Glutamatergic neuron (in vitro differentiated cells): ENCODE measurements at places on chromosomes 16 and 17. TPM values are rescaled to one million over a fixed set of nuclear protein-coding genes. Genes with fewer than 3 reads are reported as not detected.

GRCh38 chr17:10067446-10068143 is 130.8 kb downstream of the GAS7 start:
- no peak overlapping the region for H3K27ac ChIP-seq
- H3K36me3 ChIP-seq, result peaks cover 9% of the 10 kb centered on the region
- no peak for DNase-seq

DNA sequence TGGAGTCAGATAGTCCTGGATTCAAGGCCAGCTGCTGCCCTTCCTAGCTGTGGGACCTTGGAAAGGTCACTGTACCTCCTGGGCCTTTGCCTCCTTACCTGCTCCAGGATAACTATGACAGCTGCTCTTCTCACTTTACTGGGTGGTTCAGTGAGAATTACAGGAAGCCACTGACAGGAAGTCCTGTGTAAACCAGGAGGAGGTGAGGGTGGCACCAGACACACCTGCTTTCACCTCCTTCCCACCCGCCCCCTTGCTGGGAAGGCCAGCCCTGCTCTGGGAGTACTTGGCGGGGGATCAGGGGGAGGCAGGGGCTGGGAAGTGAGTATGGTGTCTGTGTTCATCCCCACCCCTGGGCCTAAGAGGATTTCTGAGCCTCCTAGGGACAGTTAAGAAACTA is 42.6 kb downstream of the CPNE2 start:
- H3K4me1 ChIP-seq, result no peaks in the 10 kb centered on the region
- H3K27ac ChIP-seq, result no peak overlapping the region
- no peak overlapping the region for H3K4me3 ChIP-seq
- no peak for DNase-seq
- no peaks in the 10 kb centered on the region for H3K36me3 ChIP-seq
- peaks cover 5% of the 10 kb centered on the region for H3K27me3 ChIP-seq

DNA sequence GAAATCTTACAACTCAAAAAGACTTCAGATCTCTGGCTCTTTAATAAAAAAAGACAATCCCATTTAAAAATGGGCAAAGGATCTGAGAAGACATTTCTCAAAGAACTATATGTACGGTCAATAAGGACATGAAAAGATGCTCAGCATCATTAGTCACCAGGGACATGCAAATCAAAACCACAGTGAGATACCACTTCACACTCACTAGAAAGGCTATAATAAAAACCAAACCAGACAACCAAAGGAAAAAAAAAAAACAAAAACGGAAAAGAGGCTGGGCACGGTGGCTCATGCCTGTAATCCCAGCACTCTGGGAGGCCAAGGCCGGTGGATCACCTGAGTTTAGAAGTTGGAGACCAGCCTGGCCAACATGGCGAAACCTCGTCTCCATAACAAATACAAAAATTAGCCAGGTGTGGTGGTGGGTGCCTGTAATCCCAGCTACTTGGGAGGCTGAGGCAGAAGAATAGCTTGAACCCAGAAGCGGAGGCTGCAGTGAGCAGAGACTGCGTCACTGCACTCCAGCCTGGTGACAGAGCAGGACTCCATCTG is 1.7 kb upstream of the NPIPB7 start:
- H3K4me1 ChIP-seq, result no peaks in the 10 kb centered on the region
- no peaks in the 10 kb centered on the region for H3K36me3 ChIP-seq
- DNase-seq, result no peak
- H3K4me3 ChIP-seq, result no peak overlapping the region
- H3K27me3 ChIP-seq, result no peaks in the 10 kb centered on the region

- H3K27me3 ChIP-seq, result peaks cover 21% of the 10 kb centered on the region
- H3K27ac ChIP-seq, result no peak overlapping the region
- H3K4me3 ChIP-seq, result peak overlapping the region; percentile 90
- peak; percentile 90 for DNase-seq
- H3K4me1 ChIP-seq, result peaks cover 36% of the 10 kb centered on the region
These were observed 428 bp upstream of the SALL1 start for GRCh38 chr16:51151435-51151960.

GRCh38 chr16:68022278-68022727 is 729 bp downstream of the DDX28 start:
- H3K27ac ChIP-seq, result peak overlapping the region; percentile 84
- peaks cover 2% of the 10 kb centered on the region for H3K4me1 ChIP-seq
- no peaks in the 10 kb centered on the region for H3K36me3 ChIP-seq
- peak overlapping the region; percentile 96 for H3K4me3 ChIP-seq
- H3K27me3 ChIP-seq, result peaks cover 8% of the 10 kb centered on the region
- DNase-seq, result no peak

DNA sequence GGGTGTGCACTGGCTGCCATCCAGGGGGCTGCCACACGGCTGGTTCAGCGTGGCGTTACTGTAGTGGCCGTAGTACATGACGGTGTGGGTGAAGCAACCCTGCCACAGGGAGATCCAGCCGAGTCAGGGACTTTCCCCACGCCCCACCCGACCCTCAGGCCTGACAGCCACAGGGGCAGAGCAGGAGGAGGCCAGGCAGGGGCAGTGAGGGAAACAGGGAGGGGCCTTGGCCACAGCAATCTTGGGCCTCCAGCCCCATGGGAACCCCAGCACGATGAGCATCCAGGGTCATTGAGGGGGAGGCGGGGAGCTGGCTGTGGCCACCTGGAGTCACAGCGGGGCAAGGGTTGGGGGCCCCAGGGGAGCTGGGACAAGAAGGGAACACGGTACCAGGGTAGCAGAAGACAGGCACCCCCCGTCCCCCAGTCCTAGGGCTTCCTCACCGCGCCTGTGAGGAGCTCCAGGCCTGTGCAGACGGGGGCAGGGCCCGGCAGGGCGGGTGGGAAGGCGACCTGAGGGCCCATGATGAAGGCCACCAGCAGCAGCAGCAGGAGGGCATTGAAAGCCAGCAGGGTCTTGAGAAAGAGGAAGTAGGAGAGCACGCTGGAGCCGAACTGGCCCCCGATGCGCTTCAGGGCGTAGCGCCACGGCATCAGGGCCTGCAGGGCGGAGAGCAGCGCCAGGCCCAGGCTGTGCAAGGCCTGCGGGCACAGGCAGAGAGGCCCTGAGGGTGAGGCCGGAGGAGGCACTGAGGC is 4.3 kb downstream of the TMC6 start:
- no peak overlapping the region for H3K27ac ChIP-seq
- no peak overlapping the region for H3K4me3 ChIP-seq
- H3K4me1 ChIP-seq, result no peaks in the 10 kb centered on the region
- no peaks in the 10 kb centered on the region for H3K36me3 ChIP-seq

DNA sequence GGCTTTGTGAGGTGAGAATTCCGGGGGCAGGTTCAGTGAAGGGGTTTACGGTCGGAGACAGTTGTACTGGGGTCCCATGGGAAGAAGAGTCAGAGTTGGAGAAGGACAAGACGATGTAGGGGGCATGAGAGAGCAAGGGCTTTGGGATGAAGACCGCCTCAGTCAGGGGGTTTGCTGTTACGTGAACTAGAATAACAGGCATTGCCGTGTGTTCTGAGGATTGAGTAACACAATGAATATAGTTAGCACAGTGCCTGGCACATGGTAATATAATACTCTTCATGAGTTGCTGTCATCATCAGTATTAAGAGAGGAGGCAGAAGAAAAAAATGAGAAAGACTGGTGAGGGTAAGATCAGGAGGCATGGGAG is 577 bp downstream of the ZNF646 start:
- H3K4me3 ChIP-seq, result peak overlapping the region; percentile 97
- H3K27ac ChIP-seq, result peak overlapping the region; percentile 97
- DNase-seq, result no peak
- peaks cover 10% of the 10 kb centered on the region for H3K4me1 ChIP-seq

The FBXW10 gene
- not detected for total RNA-seq

The ABCC6 gene
- total RNA-seq, result 2.7 TPM

- H3K36me3 ChIP-seq, result no peaks in the 10 kb centered on the region
- DNase-seq, result no peak
- peaks cover 36% of the 10 kb centered on the region for H3K4me1 ChIP-seq
These were observed 199.1 kb upstream of the C17orf78 start for GRCh38 chr17:37176723-37177122.

DNA sequence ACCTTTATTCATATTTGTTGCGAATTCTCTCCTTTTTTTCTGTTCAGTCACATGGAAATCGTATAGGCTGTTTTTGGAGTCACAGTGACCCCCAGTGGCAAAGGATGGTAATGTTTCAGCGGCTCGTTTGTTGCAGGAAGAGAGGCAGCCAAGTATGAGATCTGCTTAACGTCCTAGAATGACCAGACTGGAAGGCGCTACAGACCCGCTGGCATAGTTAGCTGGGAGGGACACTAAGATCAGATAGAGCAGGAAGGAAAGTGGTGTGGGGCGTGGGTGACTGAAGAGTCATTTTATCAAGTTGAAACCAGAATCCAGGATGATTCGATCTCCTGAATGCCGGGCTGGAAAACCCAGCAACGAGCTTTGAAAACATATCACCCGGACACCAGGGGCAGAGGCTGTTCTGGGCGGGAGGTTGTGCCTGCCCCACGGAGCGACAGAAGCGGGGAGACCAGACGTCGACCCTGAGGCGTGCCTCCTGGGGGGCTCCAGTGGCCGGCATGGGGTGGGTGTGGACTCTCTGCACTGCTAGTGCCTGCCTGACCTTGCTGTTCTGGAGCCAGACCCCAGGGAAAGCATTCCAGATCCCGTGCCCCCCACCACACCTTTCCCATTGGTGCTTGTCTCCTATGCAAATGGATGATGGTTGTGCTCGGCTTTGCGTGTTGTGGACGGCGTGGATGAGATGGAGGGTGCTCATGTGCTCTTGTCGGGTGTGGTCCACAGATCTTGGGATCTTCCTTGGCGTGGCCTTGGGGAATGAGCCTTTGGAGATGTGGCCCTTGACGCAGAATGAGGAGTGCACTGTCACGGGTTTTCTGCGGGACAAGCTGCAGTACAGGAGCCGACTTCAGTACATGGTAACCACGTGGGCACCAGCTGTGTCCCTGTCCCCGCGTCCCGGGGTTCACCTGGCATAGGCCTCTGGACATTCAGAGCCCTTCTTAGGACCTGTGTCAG is 7.7 kb downstream of the IL34 start:
- no peak overlapping the region for H3K27ac ChIP-seq
- H3K27me3 ChIP-seq, result peaks cover 2% of the 10 kb centered on the region
- DNase-seq, result peak; percentile 85

DNA sequence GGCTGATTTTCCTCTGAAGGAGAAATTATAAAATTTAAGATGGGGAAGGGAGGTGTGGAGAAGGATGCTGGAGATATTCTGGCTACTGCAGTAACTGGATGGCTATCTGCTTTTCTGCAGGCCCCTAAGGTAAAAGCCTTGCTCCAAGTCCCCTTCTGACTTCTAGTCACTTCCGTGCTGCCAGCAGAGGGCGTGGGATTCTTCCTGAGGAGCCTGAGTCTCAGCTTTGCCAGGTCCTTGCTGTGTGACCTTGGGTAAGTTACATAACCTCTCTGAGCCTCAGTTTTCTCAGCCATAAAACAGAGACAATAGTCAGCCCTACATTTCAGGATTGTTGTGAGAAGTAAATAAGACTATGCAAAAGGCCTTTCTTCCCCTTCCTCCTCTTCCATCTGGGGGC is 24.3 kb upstream of the TMEM220 start:
- H3K27ac ChIP-seq, result no peak overlapping the region
- peaks cover 4% of the 10 kb centered on the region for H3K27me3 ChIP-seq
- H3K4me3 ChIP-seq, result no peak overlapping the region
- peaks cover 3% of the 10 kb centered on the region for H3K36me3 ChIP-seq

DNA sequence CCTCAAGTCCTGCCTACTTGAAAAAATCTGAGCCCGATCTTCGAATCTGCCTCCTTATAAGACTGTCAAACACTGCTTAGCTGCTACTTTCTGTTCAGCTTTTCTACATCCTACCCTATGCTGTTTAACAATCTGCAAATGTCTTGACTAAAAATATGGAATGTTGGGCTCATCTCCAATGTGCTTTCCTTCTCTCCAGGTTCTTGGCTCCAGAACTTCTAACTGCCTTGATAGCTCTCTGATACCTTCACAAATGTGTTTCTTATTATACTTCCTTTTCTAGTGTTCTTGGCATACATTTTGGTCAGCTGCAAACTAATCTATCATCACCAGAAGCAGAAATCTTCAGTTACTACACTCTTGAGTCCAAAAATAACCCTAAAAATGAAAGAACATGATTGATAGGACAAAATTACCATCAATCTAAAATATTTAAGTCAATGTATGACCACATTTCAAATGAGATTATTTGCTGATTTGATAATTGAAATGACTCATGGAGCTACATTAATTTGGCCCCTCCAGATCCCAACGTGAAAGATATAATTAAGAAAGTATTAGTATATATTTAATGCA is 372.3 kb upstream of the MON1B start:
- H3K27me3 ChIP-seq, result no peaks in the 10 kb centered on the region
- H3K4me1 ChIP-seq, result peaks cover 5% of the 10 kb centered on the region
- H3K4me3 ChIP-seq, result no peak overlapping the region
- no peak for DNase-seq
- H3K27ac ChIP-seq, result no peak overlapping the region

- H3K4me3 ChIP-seq, result no peak overlapping the region
- peaks cover 5% of the 10 kb centered on the region for H3K27me3 ChIP-seq
- H3K36me3 ChIP-seq, result no peaks in the 10 kb centered on the region
- DNase-seq, result peak; percentile 23
- peaks cover 3% of the 10 kb centered on the region for H3K4me1 ChIP-seq
These were observed 3.9 kb downstream of the UMOD start for GRCh38 chr16:20348365-20349185.

DNA sequence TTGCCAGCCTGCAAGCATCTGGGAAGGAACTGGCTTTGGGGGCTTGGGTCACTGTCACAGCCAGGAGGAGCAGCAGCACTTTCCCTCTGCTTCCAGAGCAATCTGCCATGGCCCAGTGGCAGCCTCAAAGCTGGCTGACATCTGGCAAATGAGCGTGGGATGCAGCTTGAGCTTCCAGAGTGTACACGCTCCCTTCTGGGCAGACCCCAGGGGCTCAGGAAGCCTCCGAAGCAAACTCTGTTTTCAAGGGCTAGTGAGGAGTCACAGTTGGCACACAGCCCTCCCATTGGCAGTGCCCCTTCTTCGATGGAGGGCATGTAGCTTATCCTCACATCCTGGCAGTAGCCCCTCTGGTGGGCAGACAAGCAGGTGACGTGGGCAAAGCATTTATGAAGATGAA is 249.6 kb downstream of the ENGASE start:
- no peak overlapping the region for H3K27ac ChIP-seq
- H3K4me3 ChIP-seq, result no peak overlapping the region
- H3K4me1 ChIP-seq, result peaks cover 54% of the 10 kb centered on the region
- H3K27me3 ChIP-seq, result peaks cover 16% of the 10 kb centered on the region
- no peaks in the 10 kb centered on the region for H3K36me3 ChIP-seq

- H3K27me3 ChIP-seq, result no peaks in the 10 kb centered on the region
- no peak overlapping the region for H3K27ac ChIP-seq
- DNase-seq, result no peak
- no peak overlapping the region for H3K4me3 ChIP-seq
- no peaks in the 10 kb centered on the region for H3K36me3 ChIP-seq
These were observed 33.0 kb downstream of the USP10 start for GRCh38 chr16:84732674-84733352.

The THAP11 gene
- total RNA-seq, result 23.1 TPM

- peaks cover 23% of the 10 kb centered on the region for H3K4me1 ChIP-seq
- H3K27me3 ChIP-seq, result peaks cover 18% of the 10 kb centered on the region
- H3K4me3 ChIP-seq, result peak overlapping the region; percentile 96
- H3K36me3 ChIP-seq, result no peaks in the 10 kb centered on the region
- DNase-seq, result no peak
- peak overlapping the region; percentile 91 for H3K27ac ChIP-seq
These were observed 404 bp downstream of the EMC6 start for GRCh38 chr17:3669085-3669347.

The ANKRD40CL gene
- total RNA-seq, result not detected

- H3K4me3 ChIP-seq, result peak overlapping the region; percentile 38
- peaks cover 15% of the 10 kb centered on the region for H3K4me1 ChIP-seq
- no peak for DNase-seq
- no peaks in the 10 kb centered on the region for H3K36me3 ChIP-seq
- peak overlapping the region; percentile 70 for H3K27ac ChIP-seq
These were observed 26.6 kb downstream of the GSE1 start for GRCh38 chr16:85639529-85640253.
